ENCODE measurements at places on chromosomes 4 and X.

DNA sequence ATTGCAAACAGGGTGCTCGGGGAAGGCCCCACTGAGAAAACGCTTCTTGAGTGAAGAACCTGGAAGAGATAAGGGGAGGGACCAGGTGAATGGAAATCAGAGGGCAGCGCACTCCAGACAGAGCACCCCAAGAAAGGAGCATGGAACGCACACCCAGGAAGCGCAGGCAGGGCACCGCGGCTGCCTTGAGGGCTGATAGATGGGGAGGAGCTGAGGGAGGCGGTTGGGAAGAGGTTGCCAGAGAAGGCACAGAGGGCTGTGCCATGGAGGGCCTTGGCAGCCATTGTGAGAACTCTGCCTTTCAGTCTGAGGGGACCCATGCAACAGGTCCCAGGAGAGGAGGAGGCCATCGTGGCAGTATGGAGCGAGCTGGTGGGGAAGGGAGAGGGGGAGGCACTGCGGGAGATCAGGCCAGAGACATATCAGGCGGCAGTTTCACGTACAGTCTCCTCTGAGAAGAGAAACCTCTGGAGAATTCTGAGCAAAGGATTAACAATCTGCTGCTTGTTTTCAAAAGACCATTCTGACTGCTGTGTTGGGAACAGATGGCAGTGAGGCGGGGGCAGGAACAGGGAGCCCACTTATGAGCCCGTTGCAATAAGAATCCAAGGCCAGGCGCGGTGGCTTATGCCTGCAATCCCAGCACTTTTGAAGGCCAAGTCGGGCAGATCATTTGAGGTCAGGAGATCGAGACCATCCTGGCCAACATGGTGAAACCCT lies 83.7 kb downstream of the PCYT1B start:
- no peak for DNase-seq

GRCh38 chr4:152106781-152107321 lies 346.0 kb upstream of the GATB start:
- no peak for DNase-seq

DNA sequence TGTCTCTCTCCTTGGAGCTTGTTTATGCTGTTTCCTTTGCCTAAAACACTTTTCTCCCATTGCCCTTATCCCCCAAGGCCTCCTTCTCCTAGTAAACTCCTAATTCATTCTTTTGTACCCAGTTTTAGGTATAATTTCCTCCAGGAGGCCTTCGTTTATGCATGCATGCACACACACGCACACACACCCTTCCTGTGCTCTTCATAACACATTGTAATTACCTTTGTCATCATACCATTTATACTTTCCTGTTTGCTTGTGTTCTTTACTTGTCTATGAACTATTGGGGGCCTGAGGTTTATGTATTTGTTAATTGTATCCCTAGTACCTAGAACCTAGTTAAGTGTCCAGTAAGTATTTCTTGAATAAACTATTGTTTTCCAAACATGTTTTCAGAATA lies 45.5 kb downstream of the XIAP start:
- DNase-seq = no peak

GRCh38 chr4:2824836-2825381 lies 18.7 kb upstream of the ADD1 start:
- no peak for DNase-seq

- DNase-seq = no peak
These were observed 1704.7 kb upstream of the TENM3 start for GRCh38 chr4:180538384-180539057.

DNA sequence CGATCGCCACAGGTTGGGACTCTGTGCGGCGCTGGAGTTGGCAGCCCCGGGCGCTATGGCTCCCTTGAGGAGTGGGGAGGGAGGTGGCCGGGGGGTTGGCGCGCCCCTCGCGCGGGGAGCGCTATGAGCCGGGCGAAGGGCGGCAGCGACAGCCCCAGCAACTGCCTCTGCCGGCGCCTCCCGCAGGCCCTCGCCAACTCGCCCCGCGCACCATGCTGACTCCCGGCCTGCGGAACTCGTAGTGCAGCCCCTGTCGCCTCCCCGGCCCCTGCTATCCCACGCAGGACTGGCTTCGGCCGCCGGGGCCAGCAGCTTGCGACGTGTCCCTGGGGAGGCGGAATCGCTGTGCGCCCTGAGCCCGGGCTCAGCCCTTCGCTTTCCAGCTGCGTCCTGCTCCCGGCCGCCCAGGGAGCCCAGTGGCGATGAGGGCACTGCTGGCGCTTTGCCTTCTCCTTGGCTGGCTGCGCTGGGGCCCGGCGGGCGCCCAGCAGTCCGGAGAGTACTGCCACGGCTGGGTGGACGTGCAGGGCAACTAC lies 415 bp downstream of the SHISA3 start:
- DNase-seq = no peak

- DNase-seq = no peak
These were observed 173.1 kb upstream of the USP9X start for GRCh38 chrX:40912166-40912565.

- no peak for DNase-seq
These were observed 34.4 kb upstream of the BEND2 start for GRCh38 chrX:18255059-18255458.

- no peak for DNase-seq
These were observed 35.2 kb downstream of the PTTG2 start for GRCh38 chr4:37995299-37995821.

GRCh38 chr4:158172261-158173258 lies at the start of gene GASK1B:
Gene GASK1B, minus strand, starts transcription at chr4:158173025. Its CDS starts 1,650 bp downstream, at chr4:158171375.
- DNase-seq = no peak

DNA sequence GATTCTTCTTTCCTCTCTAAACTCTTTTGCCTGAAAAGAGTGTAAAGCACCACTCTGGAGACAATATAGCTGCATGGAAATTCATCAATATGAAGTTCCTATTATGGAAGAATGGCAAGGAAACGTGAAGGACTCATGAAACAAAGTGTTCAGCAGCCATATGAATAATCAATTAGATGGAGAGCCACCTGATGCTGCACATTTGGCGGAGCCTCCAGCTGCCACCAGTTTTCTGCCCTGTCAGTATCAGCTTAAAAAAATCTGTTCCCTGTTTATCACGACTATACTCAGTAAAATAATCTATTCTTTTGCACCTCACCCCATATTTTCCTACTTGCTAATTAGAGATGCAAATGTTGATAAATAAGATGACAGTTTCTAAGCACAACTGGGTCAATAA lies 276.0 kb downstream of the UNC5C start:
- no peak for DNase-seq

DNA sequence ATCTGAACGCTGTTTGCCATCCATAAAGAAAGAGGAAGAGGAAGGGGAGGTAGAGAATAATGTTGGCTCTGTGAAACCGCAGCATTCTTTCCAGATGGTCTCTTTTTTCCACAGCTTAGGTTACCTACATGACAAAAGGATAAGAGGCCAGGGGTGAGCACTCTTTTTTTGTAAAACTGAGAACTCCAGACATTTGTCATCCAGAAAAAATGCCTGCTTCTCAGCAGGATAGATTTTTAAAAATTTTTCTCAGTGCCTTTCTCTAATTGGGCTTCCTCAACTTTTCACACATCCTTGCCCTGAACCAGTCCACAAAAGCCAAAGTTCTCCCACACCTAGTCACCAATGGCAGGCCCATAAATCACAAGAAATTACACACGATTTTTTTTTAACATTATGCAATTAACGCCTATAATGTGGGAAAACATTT lies 158.1 kb upstream of the TENM3 start:
- no peak for DNase-seq

GRCh38 chr4:8105306-8106100 lies 53.1 kb downstream of the ABLIM2 start:
- DNase-seq = no peak

DNA sequence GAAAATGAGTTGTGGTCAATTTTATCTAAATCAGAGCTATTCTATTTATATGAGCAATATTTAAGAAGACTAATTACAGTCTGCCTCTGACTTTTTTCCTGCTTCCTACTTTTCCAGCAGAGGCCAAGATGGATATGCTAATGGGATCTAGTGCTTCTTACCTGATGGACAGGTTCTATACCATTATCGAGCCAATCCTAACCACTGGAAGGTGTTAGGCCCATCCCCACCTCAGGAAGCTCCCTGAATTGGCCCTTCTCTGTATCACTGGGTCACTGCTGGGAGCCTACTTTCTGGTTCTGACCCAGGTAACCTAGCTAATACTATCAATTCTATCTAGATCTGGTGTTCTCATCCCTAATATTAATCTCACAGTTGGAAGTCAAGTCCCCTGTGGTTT lies 577 bp upstream of the YIPF7 start:
- DNase-seq = no peak

DNA sequence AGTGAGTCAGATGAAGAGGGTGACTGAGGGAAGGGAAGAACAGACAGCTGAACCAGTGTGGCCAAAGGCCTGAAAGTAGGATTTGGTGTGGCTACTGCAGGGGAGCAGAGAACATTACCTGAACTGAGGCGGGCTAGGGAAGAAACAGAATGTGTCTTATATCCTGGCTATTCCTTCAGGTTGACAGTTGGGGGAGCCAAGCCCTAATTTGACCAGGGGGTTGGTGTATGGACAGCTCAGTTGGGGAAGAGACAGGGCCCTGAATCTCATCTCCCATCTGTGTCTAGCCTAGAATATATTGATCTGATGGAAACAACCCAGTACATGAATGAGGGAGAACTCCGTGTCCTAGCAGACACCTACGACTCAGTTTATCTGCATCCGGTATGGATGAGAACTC lies 4.2 kb downstream of the HDAC6 start:
- DNase-seq = no peak

DNA sequence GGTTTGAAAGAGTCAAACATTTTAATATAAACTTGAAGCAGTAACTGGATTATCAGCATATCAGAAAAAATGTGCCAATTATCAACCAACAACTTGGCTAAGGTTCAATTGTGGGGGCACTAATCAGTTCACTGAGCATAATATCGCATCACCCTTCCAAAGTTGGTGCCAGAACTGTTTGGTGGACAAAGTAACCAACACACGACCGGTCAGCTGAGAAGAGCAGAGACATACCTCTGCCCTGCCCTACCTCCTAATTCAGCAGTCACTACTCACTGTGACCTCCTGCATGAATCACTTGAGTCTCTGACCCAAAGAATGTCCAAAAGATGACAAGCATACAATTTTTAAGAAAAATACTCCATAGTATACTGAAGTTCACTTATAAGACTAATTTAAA lies 53.2 kb downstream of the TSPAN5 start:
- DNase-seq = no peak

DNA sequence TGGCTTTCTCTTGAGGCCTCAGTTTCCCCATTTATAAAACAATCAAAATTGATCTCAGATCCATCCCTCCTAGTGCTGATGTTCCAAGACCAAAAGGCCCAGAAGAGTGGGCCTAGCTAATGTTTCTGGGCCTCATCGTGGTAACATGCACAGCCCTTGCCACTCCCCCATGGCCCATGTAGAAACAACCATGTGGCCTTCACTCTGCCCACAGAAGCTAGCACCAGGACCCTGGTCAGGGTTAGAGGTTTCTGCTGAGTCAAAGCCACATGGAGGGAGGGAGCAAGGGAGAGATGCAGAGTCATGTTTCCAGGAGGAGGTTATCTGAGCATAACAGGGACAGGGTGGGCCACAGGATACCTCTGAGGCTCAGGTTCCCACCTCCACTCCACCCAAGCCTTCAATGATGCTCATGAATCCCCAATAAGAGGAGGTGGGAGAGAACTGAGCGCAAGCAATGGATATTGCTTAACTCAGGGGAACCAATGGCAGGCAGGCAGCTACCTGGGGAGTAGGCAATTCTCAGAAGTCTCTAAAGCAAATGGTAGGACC lies 16.9 kb downstream of the OTUD5 start:
- no peak for DNase-seq

GRCh38 chrX:3811331-3812311 lies 98.2 kb upstream of the PRKX start:
- no peak for DNase-seq

- DNase-seq = no peak
These were observed 554.4 kb downstream of the ARAP2 start for GRCh38 chr4:35689870-35690269.

DNA sequence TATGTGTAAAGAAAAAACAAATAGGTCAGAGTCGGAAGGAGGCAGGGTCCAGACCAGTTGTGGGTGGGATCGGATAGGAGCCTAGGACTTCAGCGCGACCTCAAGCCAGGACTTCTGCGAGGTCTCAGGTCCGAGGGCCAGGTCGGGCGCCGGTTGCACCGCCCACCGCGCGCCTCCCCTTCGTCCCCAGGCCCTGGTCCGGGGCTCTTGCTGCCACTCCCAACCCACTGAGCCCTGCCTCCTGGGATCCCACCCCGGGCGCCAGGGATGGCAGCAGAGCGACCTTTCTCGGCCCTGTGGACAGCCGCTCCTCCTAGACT lies 12.3 kb downstream of the PITX2 start:
- no peak for DNase-seq

DNA sequence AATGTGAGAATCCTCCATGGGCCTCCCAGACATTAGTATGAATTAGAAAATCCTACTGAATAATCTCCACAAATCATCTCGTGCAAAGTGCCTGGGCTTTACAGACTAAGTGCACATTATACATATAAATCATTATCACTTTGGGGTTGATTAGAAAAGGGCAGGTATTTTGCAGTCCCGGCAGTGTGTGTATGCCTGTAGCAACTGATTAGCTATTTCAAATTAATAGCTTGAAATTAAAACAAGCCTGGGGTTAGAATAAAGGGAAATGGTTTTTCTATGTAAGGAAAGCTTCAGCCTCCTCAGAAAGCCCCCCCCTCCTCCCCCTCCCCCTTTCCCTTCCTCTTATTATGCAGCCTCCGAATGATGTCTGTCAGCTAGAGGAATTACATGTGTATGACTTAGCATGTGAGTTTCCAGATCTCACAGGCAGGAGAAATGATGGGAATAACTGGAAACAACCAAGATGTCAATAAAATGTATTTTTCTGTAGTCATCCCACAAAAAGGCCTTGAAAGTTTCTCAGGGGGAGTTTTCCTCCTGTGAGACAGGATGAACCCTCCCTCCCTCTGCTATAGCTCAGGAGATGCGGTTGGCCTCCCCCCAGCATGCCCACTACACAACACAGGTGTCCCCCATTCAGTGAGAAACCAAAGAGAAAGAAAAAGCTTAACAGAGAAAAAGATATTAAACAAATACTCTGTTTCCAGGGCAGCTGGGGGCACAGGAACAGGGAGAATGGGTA lies 41.2 kb upstream of the RASGEF1B start:
- no peak for DNase-seq

DNA sequence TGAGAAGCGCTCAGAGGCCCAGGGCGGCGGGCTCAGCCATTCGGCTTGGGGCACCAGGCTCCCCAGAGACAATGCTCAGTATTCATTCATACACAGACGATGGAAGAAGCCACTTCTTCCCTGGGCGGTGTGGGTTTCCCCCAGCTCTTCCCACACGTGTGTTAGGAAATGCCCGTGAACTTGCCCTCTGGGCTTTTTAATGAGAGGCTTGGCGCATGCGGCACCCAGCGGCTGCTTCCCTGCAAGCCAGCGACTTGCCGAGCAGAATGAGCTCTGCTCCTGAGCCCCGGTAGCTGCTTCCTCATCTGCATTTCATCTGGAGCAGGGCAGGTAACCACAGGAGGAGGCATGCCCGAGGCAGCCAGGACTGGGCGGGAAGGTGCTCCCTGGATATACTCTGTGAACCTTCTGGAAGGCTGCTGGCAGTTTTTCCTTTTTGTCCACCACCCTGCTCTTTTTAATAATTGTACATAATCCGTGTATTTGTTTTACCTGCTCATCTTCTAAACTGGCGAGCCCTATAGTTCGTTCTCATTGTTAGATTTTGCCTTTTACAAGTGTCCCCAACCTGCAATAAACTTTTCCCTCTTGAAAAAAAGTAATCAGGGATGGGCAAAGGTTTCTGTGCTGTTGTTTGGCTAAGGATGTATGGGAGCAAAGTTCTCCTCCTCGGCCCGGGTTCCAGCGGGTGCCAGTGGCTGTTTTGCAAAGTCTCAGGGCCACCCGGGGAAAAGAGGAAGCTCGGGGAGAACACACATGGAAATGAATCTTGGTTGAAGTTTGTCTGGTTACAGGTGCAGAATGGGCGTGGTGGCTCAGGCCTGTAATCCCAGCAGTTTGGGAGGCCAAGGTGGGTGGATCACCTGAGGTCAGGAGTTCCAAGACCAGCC lies 178.8 kb downstream of the DCLK2 start:
- no peak for DNase-seq

Data from SHP77 (cell line).